Choroid plexus epithelial cell (primary cell): ENCODE measurements at places on chromosomes 7 and 10.

GRCh38 chr7:75694638-75695399 lies 43.9 kb downstream of the HIP1 start:
- no peak for DNase-seq

GRCh38 chr10:31036209-31036608 lies 4.5 kb upstream of the ZNF438 start:
- DNase-seq = no peak

DNA sequence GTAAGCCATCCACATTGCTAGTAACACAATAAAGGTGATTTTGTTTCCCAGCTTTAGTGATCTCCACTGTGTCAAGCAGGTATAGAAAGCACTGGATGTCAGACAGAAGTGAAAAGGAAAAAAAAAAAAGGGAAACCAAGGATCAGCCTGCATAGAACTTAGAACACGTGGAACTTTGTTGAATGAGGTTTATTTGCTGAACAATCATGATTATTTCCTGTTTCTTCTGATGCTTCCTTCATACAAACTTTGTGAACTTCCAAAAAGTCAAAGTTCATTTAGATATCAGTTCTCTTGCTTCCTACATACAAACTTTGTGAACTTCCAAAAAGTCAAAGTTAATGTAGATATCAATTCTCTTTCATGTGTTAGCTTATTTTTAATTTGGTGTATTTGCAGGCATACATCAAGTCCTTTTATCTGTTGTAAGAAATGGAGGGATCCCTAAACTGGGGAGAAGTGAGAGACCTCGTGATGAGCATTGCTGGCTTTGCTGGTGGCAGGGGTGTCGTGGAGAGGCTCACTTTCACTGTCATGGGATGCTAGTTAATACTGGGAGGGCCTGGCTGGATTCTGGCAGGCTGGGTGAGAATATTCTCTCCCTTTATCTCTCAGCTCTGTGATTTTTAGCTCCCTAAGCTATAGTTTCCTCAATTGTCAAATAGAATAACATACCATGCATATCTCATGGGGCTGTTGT lies 298.4 kb downstream of the INHBA start:
- DNase-seq = no peak

DNA sequence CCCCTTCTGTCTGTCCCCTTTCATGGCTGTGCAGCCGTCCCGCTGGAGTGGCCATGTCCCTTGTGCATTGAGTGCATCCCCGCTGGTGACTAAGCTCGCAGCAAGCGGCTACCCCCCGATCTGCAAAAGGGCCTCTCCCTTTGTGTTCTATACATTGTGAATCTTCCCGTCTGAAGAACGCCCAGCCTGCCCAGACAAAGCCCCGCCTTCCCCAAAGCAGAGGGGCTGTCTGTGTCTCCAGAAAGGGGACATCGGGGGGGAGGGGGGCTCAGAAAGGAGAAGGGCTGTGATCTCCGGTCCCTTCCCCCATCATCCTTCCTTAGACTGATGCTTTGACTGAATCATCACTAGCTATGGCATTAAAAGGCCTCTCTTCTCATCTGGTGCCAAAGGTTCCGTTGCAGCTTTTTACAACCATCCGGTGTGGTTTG lies 11.9 kb downstream of the NPTX2 start:
- DNase-seq = no peak
